Stimulated activated CD4-positive, alpha-beta T cell treated with anti-CD3 and anti-CD28 coated beads, Interleukin-1b, Interleukin-23, amount 100 ng/mL, for 1 hour (primary cell): ENCODE measurements at places on chromosomes 16 and 17.

DNA sequence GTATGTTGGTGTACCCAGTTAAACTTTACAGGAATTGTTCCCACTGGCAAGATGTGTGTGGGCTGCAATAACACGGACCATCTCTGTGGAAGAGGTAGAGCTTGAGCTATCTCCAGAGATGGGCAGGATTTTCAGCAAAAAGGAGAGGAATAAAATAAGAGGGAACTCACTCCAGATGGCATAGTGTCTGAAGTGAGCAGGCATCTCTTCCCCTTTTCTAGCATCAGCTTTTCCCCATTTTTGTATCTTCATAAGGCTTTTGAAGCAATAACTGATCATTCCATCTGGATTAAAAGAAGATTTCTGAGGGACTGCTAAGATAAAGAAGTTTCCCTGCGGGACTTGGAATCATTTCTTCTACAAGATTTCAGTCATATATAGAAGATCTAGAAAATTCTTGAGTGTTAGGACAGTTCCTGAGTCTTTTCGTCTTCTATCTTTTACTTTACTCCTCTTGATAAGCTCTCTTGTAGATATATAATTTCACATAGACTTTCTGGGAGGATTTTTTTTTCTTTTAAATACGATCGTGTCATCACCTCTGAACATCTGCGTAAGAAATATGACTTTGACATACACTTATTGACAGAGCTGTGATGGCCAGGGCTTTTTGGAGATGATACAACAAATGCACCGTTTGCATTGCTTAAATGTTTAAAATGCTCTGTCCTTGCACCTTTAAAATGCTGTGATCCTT, 2.1 kb downstream of the CPD start:
- DNase-seq, result no peak

GRCh38 chr16:84687715-84688114, 12.1 kb upstream of the USP10 start:
- no peak for DNase-seq

- no peak for DNase-seq
Observed at GRCh38 chr17:28948873-28949184, 2.5 kb downstream of the PHF12 start.

DNA sequence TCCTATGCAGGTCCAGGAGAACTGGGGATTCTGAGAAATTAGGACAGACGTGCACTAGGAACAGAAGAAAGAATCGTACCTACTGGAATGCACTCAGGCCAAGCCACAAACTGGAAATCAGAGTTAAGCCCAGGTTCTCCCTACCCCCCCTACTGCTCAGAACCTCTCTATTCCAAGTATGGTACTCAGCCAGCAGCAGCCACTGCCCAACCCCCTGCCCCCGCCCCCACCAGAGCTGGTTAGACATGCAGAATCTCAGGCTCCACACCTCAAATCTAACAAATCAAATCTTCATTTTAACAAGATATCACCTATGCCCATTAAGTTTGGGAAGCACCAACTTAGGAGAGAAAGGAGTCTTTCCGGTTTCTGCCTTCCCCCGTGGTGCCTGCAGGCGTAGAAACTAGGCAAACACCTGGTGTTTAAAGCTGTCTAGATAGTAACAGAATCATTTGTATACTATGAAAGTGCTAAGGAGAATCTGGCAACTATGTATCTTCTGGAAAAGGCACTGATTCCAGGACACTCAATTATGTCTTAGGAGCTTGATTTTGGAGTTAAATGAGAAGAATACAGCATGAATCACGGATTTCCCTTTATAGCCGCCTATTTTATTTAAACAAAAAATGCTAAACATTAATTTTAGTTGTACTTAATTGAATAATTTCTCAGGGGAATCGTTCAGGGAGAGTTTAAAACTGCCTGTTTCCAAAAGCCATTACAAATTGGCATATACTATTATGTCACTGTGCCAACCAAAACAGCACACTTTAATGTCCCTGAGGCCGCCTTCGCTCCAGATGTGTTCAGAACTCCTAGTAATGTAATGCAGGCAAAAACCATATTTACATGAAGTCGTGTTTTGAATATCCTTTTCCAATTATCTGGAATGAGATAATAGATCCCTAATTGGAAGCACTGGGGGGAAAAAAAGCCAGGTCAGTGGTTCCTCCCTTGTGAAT, 166.5 kb downstream of the STX8 start:
- DNase-seq, result no peak

DNA sequence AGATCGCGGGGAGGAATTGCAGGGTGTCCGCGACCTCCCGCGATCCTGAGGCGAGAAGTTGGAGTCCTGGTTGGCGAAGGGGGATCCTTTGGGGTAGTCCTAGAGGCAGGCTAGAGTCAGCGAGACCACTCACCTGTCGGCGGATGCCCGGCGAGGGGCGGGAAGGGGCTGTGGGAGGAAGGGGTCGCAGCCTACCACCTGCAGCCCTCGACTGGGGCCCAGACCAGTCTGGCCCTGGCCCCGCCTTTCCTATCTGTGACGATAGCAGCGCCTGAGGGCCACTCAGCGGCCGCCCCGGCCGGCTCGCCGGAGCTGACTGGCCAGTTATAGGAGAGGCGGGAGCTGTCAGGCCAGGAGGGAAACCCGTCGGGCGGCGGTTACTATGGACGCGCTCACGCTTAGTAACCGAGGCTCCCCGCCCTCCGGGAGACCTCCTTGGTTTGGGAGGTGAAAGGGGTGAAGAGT, at the start of gene TEKT3:
Gene TEKT3 (minus strand): TSS at position 213 of the 465 bp plus-strand sequence. CDS start 10,012 bp downstream, outside the sequence.
- no peak for DNase-seq

DNA sequence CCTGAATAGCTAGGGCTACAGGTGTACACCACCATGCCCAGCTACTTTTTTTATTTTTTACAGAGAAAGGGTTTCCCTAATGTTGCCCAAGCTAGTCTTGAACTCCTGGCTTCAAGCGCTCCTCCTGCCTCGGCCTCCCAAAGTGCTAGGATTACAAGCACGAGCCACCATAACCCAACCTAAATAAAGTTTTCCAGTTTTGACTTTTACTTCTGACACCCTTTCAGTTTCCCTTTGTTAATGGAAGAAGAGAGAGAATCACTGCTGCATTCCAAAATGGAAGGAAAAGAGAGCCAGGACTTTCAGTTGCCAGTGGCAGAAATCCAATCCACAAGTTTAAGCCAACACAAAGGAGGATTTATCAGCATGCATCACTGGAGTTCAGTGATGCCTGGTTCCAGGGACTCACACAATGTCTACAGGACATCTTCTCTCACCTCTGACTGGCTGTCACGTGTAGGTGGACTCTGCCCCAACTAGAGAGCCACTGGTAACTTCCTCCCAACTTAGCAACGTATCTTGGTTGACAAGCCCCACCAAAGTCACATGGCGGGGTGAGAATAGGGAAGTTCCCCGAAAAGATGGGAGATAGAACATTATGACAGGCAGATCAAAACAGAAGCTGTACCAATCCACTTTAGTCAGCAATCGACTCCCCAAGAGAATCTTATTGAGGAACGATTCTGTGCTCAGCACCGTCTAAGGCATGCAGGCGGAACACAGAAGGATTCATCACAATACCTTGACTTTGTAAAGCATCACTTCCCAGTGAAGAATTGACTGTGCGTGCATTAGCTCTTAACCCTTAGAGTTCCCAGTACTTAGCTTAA, 46.5 kb downstream of the GAS7 start:
- DNase-seq, result no peak

GRCh38 chr17:1192911-1193699, 13.3 kb upstream of the ABR start:
- DNase-seq, result no peak

GRCh38 chr16:16076423-16076813, 127.0 kb downstream of the ABCC1 start:
- no peak for DNase-seq

DNA sequence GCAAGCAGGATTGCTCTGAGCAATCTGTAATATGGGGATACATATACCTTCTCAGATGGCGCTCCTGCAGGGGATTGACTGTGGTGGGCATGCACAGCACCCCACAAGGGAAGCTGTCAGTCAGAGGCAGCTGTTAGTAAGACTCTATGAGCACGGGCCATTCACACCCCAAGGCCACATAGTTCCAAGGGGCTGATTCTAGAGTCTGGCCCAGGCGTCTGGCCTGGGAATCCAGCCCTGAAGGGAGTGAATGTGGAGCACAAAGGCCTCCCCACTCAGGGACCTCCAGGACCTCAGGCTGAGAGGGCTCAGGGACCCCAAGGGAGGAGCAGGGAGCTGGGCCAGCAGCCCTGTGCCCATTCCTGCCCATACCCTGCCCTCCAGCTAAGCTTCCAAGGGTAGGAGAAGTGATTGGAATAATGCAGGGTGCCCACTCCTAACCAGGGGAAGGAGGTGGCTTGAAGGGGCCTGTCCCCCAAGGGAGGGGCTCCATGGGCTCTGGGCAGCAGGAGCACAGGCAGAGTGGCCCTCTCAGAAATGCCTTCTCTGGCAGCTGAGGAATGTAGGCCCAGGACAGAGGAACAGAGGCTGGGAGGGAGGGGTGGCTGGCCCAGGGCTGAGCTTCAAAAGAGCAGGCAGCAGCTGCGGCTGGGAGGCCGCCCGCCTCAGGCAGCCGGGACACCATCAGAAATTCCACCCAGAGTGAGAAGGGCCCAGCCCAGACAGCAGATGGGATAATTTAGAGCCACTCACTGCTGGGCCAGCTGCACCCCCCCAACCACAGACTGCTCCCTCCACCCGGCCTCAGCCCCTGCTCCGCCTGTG, 48.9 kb upstream of the MRPS23 start:
- no peak for DNase-seq

GRCh38 chr17:36931697-36932382, 5.4 kb upstream of the LHX1 start:
- DNase-seq, result no peak

DNA sequence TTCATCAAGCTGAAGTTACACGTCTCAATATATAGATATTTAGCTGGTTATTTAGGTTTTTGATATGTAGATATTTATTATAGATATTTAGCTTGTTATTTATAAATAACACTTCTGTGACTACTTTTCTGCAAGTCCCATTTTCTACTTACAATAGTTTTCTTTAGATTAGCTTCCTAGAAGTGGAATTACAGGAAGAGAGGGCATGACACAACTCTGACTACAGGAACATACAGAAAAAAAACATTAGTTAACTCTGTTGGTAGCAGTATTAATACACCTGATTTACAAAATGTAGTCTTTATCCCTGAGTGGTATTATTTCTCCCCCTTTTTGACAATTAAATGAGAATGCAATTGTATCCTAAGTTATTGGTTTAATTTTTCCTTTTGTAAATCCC, 21.2 kb upstream of the CCL1 start:
- no peak for DNase-seq

GRCh38 chr16:54454616-54455015, 168.0 kb upstream of the IRX3 start:
- DNase-seq, result no peak

DNA sequence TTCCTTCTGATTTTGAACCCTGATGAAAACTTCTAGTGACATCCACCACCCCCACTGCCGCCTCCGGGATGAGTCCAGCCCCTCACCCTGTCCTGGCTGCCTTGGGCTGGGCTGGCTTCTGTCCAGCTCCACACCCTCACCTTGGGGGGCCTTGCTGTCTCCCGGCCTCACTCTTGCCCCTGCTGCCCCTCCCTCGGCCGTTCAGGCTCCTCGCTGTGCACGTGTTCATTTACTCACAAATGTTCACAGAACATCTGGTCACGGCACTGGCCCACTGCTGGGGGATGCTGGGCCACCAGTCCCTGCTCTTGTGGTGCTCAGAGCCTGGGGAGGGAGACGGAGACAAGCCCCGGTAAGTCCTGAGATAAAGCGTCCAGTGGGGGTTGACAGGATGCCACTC, 40.6 kb downstream of the PRMT7 start:
- DNase-seq, result no peak

- no peak for DNase-seq
Observed at GRCh38 chr16:81567987-81568748, 123.6 kb downstream of the CMIP start.

- DNase-seq, result no peak
Observed at GRCh38 chr17:1623057-1623630, 5.5 kb downstream of the SLC43A2 start.

DNA sequence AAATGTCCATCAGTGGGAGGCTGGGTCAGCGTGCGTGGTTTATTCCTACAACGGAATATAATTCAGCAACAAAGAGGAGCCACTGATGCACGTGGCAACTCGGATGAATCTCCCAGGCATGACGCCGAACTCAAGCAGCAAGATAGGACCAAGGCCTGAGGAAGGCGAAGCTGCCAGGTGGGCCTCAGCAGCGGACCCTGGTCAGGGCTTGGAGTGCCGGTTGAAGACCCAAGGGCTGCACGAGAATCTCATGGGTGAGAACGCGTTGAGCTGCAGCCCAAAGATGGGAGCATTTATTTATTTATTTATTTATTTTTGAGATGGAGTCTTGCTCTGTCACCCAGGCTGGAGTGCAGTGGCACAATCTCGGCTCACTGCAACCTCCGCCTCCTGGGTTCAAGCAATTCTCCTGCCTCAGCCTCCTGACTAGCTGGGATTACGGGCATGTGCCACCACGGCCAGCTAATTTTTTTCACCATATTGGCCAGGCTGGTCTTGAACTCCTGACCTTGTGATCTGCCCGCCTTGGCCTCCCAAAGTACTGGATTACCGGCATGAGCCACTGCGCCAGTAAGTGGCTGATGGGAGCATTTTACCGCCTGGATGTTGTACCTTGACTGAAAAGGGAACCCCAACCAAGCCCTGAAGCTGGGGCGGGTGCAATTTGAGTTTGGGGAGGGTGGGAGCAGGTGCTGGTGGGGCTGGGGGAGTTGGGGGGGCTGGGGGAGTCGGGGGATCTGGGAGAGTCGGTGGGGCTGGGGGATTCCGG, 18.1 kb upstream of the BAHCC1 start:
- DNase-seq, result no peak

DNA sequence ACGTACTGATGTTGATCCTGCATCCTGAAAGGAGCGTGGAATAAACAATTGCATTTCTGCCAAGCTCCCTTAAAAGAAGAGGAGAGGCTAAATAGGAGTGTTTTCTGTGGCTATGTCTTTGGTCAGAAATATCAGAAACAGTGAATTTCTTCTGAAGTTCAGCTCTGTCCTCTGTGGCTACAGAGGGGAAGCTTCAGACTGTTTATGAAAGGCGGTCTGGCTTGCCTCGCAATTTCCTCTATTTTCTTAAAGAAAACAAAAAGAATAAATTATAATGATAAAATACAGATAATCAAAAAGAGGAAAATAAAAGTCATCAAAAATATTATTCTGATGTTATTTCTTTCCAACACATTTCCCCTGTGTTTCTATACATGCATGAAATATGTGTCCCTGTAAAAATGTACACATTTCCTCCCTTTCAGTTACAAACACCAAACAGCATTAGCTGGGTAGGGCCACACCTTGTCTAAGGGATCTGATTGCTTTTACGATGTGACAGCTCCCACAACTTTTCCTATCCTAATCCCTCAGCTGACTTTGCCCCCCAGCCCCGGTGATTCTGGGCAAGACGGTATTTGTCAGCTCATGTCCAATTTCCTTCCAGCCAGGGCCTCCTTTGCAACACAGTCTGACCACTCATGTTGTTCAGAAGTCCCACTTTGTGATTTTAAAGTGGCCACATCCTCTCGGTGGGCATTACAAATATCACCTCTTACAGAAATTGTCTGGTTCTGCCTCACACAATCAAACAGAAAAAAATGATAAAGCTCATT, 439.0 kb downstream of the HS3ST3B1 start:
- DNase-seq, result no peak
